ENCODE measurements at places on chromosomes 1 and 21.
A peak's percentile ranks its signal among the peaks of the same experiment; 100 is the strongest.

DNA sequence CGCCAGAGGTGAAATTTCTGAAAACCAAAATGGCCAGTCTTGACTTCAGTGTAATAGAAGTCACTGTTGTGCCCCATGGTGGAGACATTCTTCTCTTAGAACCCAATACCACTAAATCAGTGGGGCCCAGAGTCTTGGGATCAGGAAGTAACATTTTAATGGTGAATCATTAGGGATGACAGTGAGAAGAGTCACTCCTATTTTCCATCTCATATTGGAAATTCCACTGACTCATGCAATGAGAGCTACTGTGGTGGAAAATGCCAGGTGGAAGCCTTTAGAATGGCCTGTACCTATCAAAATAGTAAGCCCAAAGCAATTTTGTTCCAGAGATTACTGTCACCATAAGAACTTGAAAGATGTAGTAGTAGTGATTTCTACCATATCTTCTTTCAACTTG lies 20.6 kb upstream of the PPM1J start:
- no peak for DNase-seq

DNA sequence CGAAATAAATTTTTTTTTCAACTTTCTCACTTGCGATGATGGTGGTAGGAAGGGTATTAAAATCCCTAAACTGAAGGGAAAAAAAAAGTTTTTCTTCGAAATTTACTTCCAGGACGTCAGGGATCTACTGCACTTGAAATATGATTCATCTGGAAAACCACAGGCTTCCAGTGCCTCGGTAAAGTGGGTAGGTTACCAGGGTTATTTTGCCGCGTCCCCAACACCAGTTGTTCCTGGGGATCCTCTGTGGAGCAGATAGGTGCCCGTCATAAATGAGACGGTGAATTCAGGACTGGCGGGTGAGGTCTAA lies 773 bp downstream of the RABIF start:
- no peak for DNase-seq

GRCh38 chr1:12087797-12088314 lies 24.8 kb downstream of the TNFRSF8 start:
- DNase-seq = no peak

DNA sequence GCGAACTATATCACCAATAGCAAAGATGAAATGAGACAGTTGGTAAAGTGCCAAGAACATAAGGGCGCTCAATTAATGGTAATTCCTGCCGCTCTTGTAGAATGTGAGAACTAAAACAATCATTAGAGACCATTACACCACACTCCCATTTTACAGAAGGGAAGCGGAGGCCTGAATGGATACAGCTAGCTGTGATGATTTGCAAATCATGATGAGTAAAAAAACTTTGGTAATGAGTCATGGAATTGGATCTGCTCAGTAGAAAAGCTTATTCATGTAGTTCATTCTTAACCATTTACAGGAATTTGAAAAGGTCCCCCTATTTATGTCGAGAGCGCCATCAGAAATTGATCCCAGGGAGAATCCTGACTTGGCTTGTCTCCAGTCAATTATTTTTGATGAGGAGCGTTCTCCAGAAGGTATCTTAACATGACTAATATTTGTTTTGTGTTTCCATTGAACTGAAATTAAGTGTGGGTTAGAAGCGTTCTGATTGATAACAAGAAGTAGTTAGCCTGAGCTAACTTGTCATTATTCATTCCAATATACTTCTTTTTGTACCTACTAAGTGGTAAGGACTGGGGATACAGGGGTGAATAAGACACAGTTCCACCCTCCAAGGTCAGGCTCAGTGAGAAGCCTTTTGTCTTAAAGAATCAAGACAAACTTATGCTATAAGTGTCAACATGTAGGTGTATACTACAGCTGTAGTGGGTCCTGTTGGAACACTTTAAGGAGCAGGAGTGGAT lies 812 bp downstream of the TTC4 start:
- DNase-seq = no peak

DNA sequence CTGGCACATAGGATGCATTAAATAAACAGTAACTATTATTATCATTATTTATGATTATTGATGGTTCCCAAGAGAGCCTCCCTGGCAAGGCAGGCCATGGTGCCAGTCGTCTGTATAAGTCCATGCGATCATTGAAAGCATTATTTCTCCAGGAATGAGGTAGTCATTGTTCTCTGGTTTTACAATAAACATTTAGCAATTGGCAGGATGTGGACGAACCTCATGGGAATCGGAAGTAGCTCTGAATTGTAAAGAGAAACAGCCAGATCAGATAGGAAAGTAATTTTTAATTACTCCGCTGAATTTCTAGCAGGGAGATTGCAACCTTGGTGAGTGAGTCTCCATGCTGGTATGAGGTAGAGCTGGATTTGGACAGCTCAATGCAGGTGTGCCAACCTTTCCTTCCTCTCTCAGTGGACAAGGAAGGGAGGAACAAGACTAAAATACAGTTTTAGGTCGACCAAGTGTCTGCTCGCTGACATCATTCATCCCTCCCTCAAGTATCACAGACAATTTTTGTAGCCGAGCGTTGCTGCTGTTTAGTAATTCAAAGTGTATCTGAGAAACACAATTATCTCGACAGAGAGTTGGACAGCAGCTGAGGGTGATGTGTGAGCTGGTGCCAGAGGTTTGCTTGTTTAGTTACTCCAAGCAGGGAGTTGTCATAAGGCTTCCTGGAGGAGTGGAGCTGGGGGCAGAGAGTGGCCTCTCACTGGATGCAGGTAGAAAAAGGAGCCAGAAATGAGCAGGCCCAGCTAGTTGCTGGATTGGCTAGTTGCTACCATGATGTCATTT lies 250.8 kb downstream of the KCNJ6 start:
- no peak for DNase-seq

DNA sequence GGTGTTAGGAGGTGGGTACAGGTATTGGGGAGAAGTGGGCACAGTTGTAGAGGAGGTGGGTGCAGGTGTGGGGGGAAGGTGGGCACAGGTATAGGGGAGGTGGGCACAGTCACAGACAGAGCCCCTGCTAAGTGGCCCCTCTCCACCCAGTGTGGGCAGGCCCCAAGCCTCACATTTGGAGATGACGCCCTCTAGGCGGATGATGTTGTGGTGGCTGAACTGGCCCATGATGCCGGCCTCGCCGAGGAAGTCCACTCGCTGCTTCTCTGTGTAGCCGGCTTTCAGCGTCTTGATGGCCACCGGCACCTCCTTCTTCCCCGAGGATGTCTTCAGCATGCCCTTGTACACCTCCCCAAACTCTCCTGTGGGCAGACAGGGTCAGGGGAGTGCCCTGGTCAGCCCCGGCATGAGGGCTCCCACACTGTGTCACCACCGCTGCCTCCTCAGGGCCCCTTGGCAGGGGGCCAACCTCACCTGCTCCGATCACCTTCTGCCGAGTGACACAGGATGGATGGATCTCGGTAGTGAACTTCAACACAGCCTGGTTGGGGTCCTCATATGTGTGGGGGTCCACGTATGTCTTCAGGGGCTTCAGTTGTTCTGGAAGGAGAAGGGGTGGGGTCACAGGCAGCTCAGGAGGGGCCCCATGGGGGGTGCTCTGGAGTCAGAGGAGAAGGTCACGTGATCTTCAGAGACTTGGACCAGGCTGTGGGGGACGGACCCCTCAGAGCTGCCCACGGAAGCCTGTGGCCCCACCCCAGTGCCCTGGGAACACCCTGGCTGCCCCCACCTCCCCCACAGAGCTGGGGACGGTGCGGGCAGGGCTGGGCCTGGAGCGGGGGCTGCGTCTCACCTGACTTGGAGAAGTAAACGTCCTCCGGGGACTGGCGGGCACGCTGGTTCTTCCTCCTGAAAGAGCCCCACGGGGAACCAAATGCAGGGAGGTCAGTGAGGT lies 22.6 kb downstream of the EPHA2 start:
- DNase-seq = no peak

DNA sequence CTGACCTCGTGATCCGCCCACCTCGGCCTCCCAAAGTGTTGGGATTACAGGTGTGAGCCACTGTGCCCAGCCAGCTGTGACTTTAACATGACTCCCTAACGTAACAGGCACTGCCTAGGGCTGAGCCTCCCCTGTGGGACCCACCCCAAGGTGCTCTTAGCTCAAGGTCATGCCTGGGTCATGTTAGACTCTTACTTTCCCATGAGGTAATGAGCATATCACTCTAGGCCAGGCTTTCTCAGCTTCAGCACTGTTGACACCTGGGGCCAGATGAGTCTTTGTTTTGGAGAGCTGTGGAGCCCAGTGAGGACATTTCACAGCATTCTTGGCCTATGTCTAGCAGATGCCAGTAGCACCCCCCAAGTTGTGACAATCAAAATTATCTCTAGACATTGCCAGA lies 4.5 kb downstream of the NECAP2 start:
- DNase-seq = no peak

- DNase-seq = peak; percentile 74
Observed at GRCh38 chr1:12741946-12742345, 4.1 kb upstream of the CFAP107 start.

DNA sequence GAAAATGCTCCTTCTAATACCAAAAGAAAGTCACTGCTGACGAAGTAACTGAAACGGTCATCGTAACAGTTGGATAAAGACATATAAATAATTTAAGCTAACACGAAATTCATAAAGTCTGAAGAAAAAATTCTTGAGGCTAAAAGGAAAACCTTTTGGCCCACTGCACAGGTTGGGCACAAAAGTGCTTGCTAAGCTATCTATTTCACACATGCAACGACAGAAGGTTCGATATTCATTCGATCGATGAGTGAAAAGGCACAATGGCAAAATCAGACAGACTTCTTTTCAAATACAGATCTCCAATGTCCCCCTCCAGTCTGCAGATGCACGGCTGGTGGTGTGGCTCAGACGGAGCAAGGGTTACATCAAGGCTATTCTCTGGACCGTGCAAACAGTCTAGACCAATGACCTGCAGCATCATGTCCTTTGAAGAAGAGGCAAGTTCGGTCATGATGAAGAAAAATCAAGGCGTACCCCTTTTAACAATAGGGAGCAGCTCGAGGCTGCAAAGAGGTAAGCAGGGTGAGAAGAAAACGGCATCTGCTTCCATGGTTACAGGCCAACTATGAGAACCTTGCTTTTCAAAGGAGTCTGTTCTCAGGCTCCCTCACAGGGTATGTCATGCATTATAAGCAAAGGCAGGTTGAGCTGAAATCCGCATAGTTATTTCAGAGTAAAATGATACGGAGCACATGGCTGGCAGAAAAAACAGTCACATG lies 579.6 kb downstream of the USP25 start:
- DNase-seq = no peak

- no peak for DNase-seq
Observed at GRCh38 chr21:28132713-28133112, 860.0 kb downstream of the LTN1 start.

GRCh38 chr1:76463278-76463677 lies 388.7 kb downstream of the ST6GALNAC3 start:
- DNase-seq = peak; percentile 11

DNA sequence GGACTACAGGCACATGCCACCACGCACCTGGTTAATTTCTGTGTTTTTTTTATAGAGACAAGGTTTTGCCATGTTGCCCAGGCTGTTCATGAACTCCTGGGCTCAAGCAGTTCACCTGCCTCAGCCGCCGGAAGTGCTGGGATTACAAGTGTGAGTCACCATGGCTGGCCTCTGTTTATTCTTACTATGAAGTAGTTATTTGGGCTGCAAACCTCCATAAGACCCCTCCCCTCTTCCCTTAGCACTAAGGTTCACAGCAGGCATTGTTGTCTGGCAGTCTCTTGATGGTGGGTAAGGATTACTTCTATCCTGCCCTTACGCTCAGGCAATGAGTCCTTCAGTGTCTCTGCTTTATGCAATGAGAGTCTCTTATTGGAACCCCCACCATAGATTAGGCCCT lies 51.8 kb downstream of the ANGPTL1 start:
- no peak for DNase-seq

GRCh38 chr1:98813738-98814309 lies 152.3 kb downstream of the SNX7 start:
- no peak for DNase-seq

DNA sequence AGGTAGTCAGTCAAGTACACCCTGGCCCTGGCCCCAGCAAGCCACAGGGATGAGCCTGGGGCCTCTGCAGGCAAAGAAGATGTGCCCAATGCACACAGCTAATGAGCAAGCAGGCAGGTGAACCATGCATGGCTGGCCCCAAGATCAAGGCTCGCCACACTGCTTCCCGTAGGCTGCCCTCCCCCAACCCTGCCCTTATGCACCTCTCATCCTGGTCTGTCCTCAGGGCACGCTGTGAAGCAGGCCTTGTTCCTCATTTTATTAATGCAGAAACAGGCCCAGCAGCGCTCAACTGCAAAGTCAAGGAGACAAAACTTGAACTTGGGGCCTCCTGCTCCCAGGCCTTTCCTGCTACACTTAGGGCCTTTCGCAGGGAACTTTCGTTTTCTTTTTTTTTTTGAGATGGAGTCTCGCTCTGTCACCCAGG lies 35.6 kb upstream of the ID3 start:
- DNase-seq = no peak

DNA sequence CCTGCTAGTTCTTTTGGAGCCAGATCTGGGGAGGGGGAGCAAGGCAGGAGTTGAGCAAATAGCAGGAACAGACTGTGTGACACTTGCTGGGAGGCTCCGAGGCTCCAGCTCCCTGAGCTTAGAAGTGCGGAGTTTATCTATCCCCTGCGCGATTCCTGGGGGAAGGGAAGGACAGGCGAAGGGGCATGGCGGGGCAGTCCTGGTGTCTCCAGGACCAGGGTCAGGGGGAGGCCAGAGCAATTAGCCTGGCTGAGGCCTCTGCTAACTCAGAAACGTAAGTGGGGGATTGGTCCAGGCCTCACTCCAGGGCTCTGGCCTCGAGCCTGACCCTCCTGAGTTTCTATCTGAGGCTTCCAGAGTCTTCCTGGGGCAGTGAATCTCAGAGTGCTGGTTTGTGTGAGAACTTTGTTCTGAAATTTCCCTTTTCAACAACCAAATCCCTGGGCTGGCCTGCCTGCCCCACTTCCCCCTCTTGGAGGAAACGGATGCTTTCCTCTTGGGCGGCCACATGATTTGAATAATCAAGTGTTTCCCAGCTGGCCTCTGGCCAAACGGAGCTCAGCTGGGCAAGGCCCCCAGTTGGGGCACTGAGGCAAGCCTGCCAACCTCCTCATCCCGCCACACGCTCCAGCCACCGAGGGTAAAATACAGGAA lies 15.6 kb downstream of the ALPL start:
- DNase-seq = peak; percentile 70

DNA sequence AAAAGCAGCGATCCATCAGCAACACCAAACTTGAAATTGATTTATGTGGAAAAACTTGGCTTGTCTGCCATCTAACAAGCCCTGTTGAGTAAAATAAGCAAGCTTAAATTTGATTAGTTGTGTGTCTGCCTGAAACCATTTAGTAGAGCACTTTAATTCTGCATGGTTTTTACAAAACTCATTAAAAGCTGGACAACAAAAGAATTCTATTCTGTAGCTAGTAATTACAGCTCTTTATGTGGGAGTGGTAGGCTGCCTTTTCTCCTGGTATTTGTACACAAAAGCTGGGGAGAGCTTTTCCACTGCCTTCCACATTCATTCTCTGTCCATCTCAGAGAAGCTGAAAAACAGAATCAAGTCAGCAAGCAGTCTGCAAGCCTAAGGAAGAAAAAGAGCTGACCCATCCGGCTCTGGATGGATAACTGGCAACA lies 1.7 kb downstream of the ETS2 start:
- DNase-seq = no peak
